Neuronal stem cell (in vitro differentiated cells): ENCODE measurements at places on chromosomes 13 and 19.

- DNase-seq = no peak
These were observed 27.8 kb downstream of the ARID3A start for GRCh38 chr19:953445-954271.

GRCh38 chr19:35755131-35755549, 1.7 kb downstream of the HSPB6 start:
- DNase-seq = no peak

GRCh38 chr13:21061029-21061763, at the start of gene LATS2:
LATS2 (minus strand) TSS chr13:21061586; CDS start chr13:21046026, 15,560 bp downstream.
- peak; percentile 94 for DNase-seq

- DNase-seq = no peak
These were observed at the start of gene KLC3 for GRCh38 chr19:45340232-45340898. KLC3 (plus strand) TSS chr19:45340750; CDS start chr19:45345542, 4,792 bp downstream.

- DNase-seq = no peak
These were observed 1.8 kb downstream of the PRKACA start for GRCh38 chr19:14115756-14116155.
